Adipose tissue (tissue), 3 donors: ENCODE measurements at places on chromosomes 4 and X. TPM values are rescaled to one million over a fixed set of nuclear protein-coding genes. Genes with fewer than 3 reads are reported as not detected.

SULT1E1 gene
- polyA plus RNA-seq = not detected

ACOT9 gene
- polyA plus RNA-seq = 11.8 TPM

CT45A3 gene
- polyA plus RNA-seq = not detected

FAM184B gene
- polyA plus RNA-seq = 0.02 TPM

KLHL13 gene
- 1.3 TPM for polyA plus RNA-seq

SCARB2 gene
- 64.8 TPM for polyA plus RNA-seq

TMPRSS11B gene
- polyA plus RNA-seq = not detected

PNMA6A gene
- 0.68 TPM for polyA plus RNA-seq

SPANXA2 gene
- not detected for polyA plus RNA-seq

CYBB gene
- 11.1 TPM for polyA plus RNA-seq

MEPE gene
- polyA plus RNA-seq = not detected

H2BW2 gene
- polyA plus RNA-seq = not detected

CNGA2 gene
- not detected for polyA plus RNA-seq

PAGE1 gene
- not detected for polyA plus RNA-seq

GLRA2 gene
- not detected for polyA plus RNA-seq

MAGEA2 gene
- not detected for polyA plus RNA-seq

LPAR4 gene
- polyA plus RNA-seq = 0.12 TPM

CCDC158 gene
- polyA plus RNA-seq = 0.25 TPM

SPARCL1 gene
- 144 TPM for polyA plus RNA-seq

BCOR gene
- 7.7 TPM for polyA plus RNA-seq

FGD1 gene
- polyA plus RNA-seq = 2.9 TPM

TMEM255A gene
- polyA plus RNA-seq = 1.1 TPM

SPACA5 gene
- polyA plus RNA-seq = not detected

FAM133A gene
- polyA plus RNA-seq = not detected

NHSL2 gene
- 2.3 TPM for polyA plus RNA-seq

UGT2B15 gene
- polyA plus RNA-seq = 1.1 TPM

HDAC8 gene
- polyA plus RNA-seq = 12.2 TPM

CAMK2D gene
- 26.5 TPM for polyA plus RNA-seq

DAPP1 gene
- polyA plus RNA-seq = 0.36 TPM

SH2D1A gene
- 0.11 TPM for polyA plus RNA-seq

UNC5C gene
- polyA plus RNA-seq = 2.6 TPM

PDLIM3 gene
- 14.8 TPM for polyA plus RNA-seq

MAGEB1 gene
- polyA plus RNA-seq = not detected

PRKG2 gene
- 0.29 TPM for polyA plus RNA-seq

PHOX2B gene
- 0.03 TPM for polyA plus RNA-seq

FAM114A1 gene
- 20.6 TPM for polyA plus RNA-seq

PPEF1 gene
- 0.22 TPM for polyA plus RNA-seq

PCYT1B gene
- polyA plus RNA-seq = 0.22 TPM

TLR10 gene
- polyA plus RNA-seq = 0.45 TPM

SMIM10 gene
- polyA plus RNA-seq = 29.8 TPM

SPP1 gene
- polyA plus RNA-seq = 17.1 TPM

HELT gene
- not detected for polyA plus RNA-seq

ALB gene
- 0.51 TPM for polyA plus RNA-seq

NPY5R gene
- polyA plus RNA-seq = 1.0 TPM

TEX13C gene
- polyA plus RNA-seq = not detected

DRP2 gene
- not detected for polyA plus RNA-seq

TRIM2 gene
- polyA plus RNA-seq = 6.6 TPM

UBE2K gene
- polyA plus RNA-seq = 26.2 TPM

VCX3A gene
- 0.10 TPM for polyA plus RNA-seq

ASB12 gene
- 0.12 TPM for polyA plus RNA-seq

GABRB1 gene
- 0.22 TPM for polyA plus RNA-seq

LDB2 gene
- 37.7 TPM for polyA plus RNA-seq

ZNF732 gene
- 0.03 TPM for polyA plus RNA-seq

RHOXF1 gene
- polyA plus RNA-seq = not detected

CT55 gene
- not detected for polyA plus RNA-seq

ALAS2 gene
- polyA plus RNA-seq = 0.12 TPM

CCDC110 gene
- 0.34 TPM for polyA plus RNA-seq

CXXC4 gene
- polyA plus RNA-seq = 0.92 TPM

FAM50A gene
- 106 TPM for polyA plus RNA-seq
